Spinal cord (tissue), 10 donors: ENCODE measurements at places on chromosomes 5 and 9.

DNA sequence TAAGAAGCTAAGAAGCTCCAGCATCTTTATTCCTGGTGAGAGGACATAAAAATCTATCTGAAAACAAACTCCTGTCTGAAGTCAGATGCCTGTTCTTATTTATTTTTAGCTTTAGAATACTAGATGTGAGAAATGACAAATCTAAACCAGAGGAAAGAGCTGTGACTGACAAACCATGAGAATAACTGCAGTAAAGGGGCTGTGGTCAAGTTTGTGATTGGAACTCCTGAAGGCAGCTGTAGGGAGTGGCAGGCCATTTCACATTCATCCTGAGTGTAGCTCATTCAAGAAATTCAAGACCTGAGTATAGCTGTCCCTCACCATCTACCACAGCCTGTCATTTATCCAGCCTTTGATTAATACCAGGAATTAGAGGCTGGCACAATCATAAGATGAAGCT lies 718.8 kb downstream of the BRINP1 start:
- no peaks in the 10 kb centered on the region for H3K4me1 ChIP-seq
- no peak for DNase-seq
- no peak overlapping the region for H3K27ac ChIP-seq
- no peaks in the 10 kb centered on the region for H3K27me3 ChIP-seq
- H3K4me3 ChIP-seq = no peak overlapping the region

DNA sequence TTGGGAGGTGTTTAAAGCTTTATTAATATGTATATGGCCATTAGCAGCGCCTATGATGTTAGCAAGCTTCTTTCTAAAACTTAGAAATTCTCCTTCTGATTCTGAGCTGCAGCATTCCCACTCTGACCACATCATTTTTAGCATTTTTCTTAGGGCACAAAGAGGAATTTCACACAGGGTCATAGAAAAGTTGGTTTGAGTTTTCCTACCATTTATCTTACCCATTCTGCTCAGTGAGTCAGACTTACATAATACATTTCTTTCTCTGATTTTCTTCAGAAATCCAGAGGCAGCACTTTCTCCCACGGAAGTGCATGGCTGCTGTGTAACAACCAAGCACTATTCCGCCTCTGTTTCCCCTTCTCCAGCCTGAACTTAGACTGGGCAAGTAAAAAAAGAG lies 246.6 kb downstream of the ARL15 start:
- no peak overlapping the region for H3K27ac ChIP-seq
- no peaks in the 10 kb centered on the region for H3K4me1 ChIP-seq
- H3K4me3 ChIP-seq = no peak overlapping the region
- no peaks in the 10 kb centered on the region for H3K27me3 ChIP-seq

DNA sequence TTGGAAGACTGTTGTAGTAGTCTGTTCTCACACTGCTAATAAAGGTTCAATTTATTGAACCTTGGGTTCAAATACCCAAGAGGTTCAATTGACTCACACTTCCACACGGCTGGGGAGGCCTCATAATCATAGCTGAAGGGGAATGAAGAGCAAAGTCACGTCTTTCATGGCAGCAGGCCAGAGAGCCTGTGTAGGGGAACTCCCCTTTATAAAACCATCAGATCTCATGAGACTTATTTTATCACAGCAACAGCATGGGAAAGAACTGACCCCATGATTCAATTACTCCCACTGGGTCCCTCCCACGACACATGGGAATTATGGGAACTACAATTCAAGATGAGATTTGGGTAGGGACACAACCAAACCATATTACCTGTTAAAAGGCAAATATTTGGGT lies 268.2 kb downstream of the TMEM167A start:
- DNase-seq = no peak
- no peak overlapping the region for H3K4me3 ChIP-seq
- no peaks in the 10 kb centered on the region for H3K36me3 ChIP-seq
- no peaks in the 10 kb centered on the region for H3K4me1 ChIP-seq
- H3K27me3 ChIP-seq = no peaks in the 10 kb centered on the region

- H3K27ac ChIP-seq = no peak overlapping the region
- peaks cover 3% of the 10 kb centered on the region for H3K4me1 ChIP-seq
- H3K4me3 ChIP-seq = no peak overlapping the region
Measured at GRCh38 chr9:81499594-81499993, 189.8 kb downstream of the TLE1 start.

DNA sequence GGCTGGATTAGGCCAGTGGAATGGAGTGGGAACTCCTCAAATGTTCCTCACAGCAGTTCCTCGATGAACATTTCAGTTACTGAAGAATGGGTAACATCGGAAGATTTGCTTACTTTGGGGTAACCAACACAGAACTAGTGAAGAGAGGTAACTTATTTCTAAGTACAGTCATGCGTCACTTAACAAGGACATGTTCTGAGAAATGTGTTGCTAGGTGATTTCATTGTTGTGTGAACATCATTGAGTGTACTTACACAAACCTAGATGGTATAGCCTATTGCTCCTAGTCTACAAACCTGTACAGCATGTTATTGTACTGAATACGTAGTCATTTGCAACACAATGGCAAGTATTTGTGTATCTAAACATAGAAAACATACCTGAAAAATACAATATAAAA lies 228.3 kb downstream of the MAST4 start:
- no peaks in the 10 kb centered on the region for H3K36me3 ChIP-seq
- H3K27ac ChIP-seq = no peak overlapping the region
- peaks cover 5% of the 10 kb centered on the region for H3K4me1 ChIP-seq
- DNase-seq = no peak

DNA sequence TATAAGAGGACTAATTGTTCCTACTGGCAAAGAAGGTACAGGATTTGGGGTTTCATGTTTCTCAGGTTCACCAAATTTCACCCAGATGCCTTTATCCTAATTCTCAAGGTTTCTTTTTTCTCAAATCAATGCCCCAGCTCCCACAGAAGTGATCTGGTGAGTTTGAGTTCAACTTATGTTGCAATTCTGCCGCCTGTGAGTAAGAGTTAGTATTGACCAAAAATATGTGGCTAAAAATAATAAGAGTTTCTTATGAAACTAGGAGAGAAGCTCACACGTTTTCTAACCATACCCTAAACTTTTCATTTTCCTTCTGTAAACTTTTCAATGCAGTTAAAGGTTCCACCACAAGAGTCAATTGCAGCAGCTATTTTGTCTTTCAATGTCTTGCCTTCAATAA lies 15.1 kb downstream of the SLCO6A1 start:
- no peak for DNase-seq
- H3K4me3 ChIP-seq = no peak overlapping the region
- no peak overlapping the region for H3K27ac ChIP-seq

DNA sequence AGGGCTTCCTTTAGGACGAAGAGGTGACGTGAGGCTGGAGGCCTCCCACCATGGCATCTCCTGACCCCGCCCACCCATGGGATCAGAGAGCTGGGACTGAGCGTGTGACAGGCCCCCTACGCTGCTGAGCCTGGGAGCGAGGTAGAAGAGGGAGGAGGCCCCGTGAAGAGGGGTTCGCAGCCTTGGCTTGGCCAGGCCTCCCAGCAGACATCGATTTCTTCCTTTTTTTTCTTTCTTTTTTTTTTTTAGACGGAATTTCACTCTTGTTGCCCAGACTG lies 39.5 kb downstream of the PTGES start:
- H3K4me1 ChIP-seq = peaks cover 42% of the 10 kb centered on the region
- no peaks in the 10 kb centered on the region for H3K27me3 ChIP-seq
- no peak for DNase-seq
- no peaks in the 10 kb centered on the region for H3K36me3 ChIP-seq

DNA sequence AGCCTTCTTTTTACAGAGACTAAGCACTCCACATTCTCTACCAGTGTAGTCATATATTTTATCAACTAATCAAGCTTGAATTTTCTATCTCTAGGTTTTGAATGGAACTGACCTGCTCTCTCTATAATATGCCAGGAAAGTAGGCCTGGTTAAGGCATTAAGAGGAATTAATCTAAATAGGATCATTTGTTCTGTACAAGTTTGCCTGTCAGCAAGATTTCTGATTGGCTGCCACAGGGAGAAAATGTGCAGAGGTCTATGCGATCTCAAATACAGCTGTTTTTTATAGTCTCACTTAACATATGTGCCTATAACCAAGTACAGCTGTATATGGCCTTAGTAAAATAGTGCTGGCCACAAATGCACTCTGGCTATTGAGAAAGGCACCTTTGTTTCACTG lies 418.8 kb downstream of the KDM4C start:
- H3K27me3 ChIP-seq = no peaks in the 10 kb centered on the region
- DNase-seq = no peak
- no peaks in the 10 kb centered on the region for H3K36me3 ChIP-seq

DNA sequence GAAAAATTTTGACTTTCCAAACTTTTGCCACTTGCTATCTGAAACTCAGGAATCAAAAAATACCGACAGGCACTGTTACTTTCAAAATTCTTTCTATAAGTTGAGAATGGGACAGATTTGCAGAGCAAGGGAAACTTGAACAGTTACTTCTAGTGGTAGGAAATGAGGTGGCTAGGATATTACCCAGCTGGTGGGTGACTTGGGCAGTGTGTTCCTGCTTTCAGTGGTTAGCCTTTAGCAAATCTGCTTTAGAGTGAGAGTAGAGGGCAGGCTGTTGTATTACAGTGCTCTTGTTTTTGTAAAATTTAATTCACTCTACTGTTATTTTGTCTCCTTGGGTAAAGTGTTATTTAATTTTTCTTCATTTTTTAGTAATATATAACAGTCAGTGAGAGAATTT lies 40.2 kb upstream of the ROPN1L start:
- DNase-seq = no peak
- H3K27ac ChIP-seq = no peak overlapping the region
- no peaks in the 10 kb centered on the region for H3K4me1 ChIP-seq
- no peak overlapping the region for H3K4me3 ChIP-seq
- peaks cover 11% of the 10 kb centered on the region for H3K36me3 ChIP-seq

DNA sequence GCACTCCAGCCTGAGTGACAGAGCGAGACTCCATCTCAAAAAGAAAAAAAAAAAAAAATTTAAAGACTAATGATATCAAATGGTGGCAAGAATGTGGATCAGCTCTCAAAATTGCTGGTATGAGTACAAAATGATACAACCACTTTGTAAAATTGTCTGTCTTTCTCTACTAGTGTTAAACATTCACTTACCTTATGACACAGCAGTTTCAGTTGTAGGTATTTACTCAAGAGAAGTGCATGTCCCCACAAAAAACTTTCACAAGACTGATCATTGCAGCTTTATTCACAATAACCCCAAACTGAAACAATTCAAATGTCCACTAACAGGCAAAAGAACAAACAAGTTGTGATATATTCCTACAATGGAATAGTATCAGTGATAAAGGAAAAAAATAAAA lies 14.7 kb upstream of the CETN3 start:
- H3K27me3 ChIP-seq = no peaks in the 10 kb centered on the region
- no peaks in the 10 kb centered on the region for H3K4me1 ChIP-seq
- no peak overlapping the region for H3K4me3 ChIP-seq
- no peak overlapping the region for H3K27ac ChIP-seq
- no peak for DNase-seq

GRCh38 chr9:68852941-68853340 lies 147.9 kb downstream of the PIP5K1B start:
- no peak for DNase-seq
- no peak overlapping the region for H3K4me3 ChIP-seq
- no peaks in the 10 kb centered on the region for H3K4me1 ChIP-seq
- H3K27me3 ChIP-seq = no peaks in the 10 kb centered on the region
- no peak overlapping the region for H3K27ac ChIP-seq

DNA sequence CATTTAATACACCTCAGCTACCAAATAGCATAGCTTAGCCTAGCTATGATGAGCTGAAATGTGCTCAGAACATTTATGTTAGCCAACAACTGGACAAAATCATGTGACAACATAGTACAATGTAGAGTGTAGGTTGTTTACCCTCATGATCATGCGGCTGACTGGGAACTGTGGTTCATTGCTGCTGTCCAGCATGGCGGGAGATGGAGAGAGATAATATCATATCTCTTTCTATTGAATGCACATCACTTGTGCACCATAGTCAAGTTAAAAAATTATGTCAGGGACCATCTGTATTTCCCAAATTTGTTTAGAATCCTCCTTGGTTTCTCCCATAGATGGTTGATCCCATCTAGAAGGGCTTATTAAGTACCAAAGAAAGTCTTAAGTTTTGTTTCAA lies 151.1 kb upstream of the ELL2 start:
- H3K27me3 ChIP-seq = no peaks in the 10 kb centered on the region
- no peaks in the 10 kb centered on the region for H3K4me1 ChIP-seq
- no peak overlapping the region for H3K27ac ChIP-seq
- DNase-seq = no peak
- H3K36me3 ChIP-seq = no peaks in the 10 kb centered on the region

- peaks cover 8% of the 10 kb centered on the region for H3K4me1 ChIP-seq
- no peak overlapping the region for H3K4me3 ChIP-seq
- peaks cover 5% of the 10 kb centered on the region for H3K36me3 ChIP-seq
- no peak overlapping the region for H3K27ac ChIP-seq
- no peaks in the 10 kb centered on the region for H3K27me3 ChIP-seq
Measured at GRCh38 chr9:32954642-32955041, 46.8 kb downstream of the APTX start.

- H3K27ac ChIP-seq = no peak overlapping the region
- H3K4me1 ChIP-seq = no peaks in the 10 kb centered on the region
Measured at GRCh38 chr5:178507151-178507932, 82.9 kb downstream of the COL23A1 start.

- no peaks in the 10 kb centered on the region for H3K36me3 ChIP-seq
- H3K4me3 ChIP-seq = no peak overlapping the region
- no peaks in the 10 kb centered on the region for H3K27me3 ChIP-seq
- H3K27ac ChIP-seq = peak overlapping the region; percentile 41
- H3K4me1 ChIP-seq = peaks cover 9% of the 10 kb centered on the region
Measured at GRCh38 chr9:119284587-119285337, 84.5 kb downstream of the BRINP1 start.

GRCh38 chr9:72977670-72978069 lies 24.8 kb upstream of the ALDH1A1 start:
- no peak for DNase-seq
- H3K36me3 ChIP-seq = no peaks in the 10 kb centered on the region
- H3K27ac ChIP-seq = no peak overlapping the region

GRCh38 chr5:147046281-147046680 lies 167.7 kb upstream of the PPP2R2B start:
- DNase-seq = no peak
- H3K27me3 ChIP-seq = no peaks in the 10 kb centered on the region
- no peak overlapping the region for H3K4me3 ChIP-seq
- no peaks in the 10 kb centered on the region for H3K4me1 ChIP-seq
- H3K27ac ChIP-seq = no peak overlapping the region

DNA sequence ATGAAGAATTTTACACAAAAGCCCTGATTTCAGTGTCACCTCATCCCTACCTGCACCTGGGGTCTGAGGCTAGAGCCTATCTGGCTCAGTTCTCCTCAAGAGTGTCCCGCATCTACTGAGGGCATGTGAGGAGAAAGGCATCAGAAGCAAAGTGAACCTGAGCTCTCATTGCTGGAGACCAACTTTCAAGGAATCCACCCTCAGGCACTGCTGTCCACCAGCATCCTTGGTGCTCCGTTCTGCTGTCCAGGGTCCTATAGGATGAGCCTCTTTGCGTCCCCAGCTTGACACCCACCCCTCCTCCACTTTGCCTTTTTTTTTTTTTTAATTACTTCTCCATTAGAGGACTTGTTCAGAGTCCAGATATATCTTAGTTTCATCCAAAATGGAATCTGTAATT lies 49.5 kb downstream of the CAMSAP1 start:
- no peaks in the 10 kb centered on the region for H3K4me1 ChIP-seq
- no peak for DNase-seq
- peaks cover 44% of the 10 kb centered on the region for H3K36me3 ChIP-seq
- H3K27ac ChIP-seq = no peak overlapping the region
